SJSA1 (cell line): ENCODE measurements at places on chromosomes 2 and 18.
A peak's percentile ranks its signal among the peaks of the same experiment; 100 is the strongest.

- no peak for DNase-seq
Measured at GRCh38 chr2:222548992-222549391, 106.9 kb downstream of the FARSB start.

DNA sequence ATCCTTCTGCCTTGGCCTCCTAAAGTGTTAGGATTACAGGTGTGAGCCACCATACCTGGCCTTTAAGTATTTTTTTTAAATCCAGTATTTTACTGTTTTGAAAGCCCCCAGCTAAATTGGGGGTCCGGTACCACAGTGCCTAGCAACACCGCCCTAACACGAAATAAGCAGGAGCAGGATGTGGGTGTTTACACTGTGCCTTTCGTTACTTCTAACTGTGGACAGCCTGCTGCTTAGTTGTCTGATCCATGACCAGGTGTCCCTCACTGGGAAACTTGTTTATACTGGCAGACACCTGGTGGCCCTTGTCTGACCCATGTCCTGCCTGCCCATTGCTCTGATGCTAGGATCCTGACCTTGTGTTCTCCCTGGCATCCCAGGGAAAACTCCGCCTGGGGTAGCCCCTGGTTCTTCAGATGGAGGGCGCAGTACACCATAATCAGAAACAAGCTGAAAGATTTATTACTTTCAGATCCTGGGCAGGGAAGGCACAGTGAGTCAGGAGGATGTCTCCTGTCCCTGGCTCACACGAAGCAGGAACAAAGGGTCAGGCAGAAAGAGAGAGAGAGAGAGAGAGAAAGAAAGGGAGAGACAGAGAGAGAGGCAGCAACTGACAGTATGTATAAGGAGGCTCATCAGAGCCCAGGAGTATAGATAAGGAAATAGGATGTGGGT, 55.7 kb downstream of the NCAPH start:
- no peak for DNase-seq

DNA sequence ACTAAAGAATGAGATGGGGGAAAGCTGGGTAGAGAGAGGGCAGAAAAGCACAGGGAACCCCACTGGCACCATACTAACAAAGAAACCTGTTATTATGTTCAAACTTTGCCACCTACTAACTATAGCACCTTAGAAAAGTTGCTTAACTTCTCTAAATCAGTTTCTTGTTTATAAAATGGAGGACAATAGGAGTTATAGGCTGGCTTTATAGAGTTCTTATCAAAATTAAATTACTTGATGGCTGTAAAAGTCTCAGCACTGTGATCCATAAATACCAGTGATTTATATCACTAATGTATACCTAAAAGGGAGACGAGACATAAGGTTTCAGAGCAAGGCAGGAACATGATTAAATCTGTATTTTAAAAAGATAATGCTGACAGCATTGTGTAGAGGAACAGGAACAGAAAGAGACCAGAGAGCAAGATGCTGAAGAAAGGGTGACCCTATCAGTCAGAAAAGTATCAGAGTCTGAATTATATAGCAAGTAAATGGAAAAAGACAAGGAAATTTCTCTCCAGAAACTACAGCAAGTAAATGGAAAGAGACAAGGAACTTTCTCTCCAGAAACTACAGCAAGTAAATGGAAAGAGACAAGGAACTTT, 29.1 kb downstream of the PRKD3 start:
- no peak for DNase-seq

DNA sequence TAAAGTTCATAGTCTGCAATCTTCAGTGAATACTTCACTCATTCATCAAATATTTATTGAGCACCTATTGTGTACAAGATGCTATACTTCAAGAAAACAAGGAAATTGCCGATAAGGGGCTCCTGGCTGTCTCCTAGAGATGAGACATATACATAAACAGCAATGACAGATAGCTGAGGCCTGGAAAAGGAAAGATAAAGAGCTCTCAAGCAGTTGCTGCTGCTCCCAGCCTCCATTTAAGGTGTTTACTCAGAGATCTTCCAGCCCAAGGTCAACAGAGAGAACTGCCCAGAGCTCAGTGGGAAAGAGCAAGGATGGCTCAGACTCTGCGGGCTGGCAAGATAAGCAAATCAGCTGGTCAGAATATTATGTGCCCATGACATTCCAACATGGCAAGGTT, 3.3 kb upstream of the SLC14A2 start:
- no peak for DNase-seq

DNA sequence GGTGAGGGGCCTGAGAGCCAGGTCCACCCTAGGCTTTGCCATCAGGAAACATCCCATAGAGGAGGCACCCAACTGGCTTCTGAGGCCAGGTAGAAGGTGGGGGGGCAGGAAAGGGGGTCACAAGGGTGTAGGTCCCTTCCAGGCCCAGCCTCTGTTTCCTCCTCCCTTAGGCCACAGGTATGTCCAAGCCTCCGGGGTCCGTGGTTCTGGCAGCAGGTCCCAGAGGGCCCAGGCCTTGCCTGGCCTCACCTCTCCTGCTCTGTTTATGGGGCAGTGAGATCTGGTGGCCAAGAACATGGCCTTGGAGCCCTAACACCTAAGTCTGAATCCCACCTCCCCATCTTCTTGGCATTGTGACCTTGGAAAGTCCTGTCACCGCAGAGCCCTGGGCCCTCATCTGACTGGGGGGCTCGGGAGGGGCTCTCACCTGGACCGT, 21.6 kb upstream of the GPR17 start:
- DNase-seq = no peak

DNA sequence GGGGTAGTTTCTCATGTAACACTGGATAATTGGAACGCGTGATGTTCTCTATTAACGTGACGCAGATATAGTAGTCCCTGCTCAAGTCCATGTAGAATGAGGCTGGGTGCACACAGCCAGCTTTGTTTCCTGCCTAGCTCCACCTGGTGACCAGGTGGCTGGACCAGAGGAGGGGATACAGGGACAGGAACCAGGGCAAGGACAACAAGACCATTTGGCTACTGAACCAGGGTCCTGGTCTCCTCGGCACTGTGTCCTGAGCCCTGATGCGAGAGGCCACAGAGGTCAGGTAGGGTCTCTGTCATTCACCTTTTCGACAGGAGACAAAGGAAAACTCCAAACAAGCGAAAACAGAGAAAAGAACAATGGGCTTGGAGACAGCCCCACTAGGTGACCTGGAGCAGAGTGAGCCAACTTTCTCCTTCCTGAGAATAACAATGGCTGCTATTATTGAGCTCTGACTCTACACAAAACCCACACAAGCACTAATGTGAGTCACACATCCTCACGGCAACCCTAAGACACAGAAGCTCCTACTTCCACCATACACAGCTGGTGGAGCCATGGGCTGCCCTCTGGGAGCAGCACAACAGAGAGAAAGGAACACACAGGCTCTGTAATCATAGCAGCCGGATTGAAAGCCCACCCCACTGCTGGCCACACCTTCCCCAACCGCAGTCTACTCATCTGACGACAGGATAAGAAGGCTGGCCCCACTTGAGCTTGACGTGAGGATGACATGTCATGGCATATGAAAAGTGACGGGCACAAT, 67.3 kb upstream of the TEX51 start:
- DNase-seq = peak; percentile 33

DNA sequence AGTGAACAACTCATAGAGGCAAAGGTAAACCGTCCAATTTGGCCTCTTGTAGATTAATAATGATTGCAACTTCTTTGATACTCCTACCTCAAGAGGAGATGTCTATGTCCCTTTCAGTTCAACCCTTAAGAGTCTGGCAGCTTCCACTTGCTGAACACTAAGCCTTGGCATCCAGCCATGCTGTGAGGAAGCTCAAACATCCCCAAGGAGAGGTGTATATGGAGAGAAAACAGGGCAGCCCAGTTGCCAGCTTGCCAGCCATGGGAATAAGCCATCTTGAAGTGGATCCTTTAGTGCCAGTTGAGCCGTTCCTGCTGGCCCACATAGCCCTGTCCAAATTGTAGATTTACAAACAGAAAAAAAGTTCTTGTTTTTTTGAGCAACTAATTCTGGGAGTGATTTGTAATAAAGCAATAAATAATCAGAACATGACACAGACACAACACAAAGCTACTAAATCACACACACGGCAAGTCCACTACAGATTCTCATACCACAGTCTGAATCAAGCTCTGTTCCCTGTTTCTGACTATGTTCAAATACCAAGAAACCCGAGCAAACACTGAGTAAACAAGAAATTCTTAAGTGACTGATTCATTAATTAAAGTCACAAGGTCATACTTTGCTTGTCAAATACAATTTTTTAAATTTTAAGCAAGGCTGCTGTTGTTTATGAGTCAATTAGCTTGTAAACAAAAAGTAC, 96.1 kb downstream of the PID1 start:
- no peak for DNase-seq

DNA sequence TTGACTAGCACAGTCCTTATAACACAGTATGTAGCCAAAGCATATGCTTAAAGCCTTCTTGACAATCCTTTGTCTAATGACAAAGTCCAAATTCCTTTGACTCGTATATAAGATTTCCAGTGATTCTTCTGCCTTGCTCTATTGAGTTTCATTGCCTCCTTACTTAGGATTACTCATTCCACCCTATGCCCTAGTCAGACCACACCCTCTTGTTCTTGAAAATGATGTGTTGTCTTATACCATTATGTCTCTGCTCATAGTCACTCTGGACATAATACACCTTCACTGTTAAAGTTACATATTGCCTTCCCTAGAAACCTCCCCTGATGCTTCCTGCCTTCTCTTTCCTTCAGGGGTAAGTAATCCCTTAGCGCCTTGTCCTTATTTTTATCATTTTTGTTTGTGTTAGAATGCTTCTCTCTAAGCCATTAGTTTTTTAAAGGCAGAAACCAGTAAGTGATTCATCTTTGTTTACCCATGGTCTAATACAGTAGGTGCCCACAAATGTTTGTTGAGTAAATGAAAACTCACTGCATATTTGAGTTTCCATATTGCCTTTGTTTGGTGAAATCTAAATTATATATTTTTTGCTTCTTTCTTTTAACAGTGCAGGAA, 19.3 kb downstream of the GPD2 start:
- DNase-seq = peak; percentile 51

GRCh38 chr2:231181860-231182512, 16.4 kb upstream of the ARMC9 start:
- DNase-seq = peak; percentile 51

- DNase-seq = no peak
Measured at GRCh38 chr2:146912536-146912935, 932.3 kb upstream of the ACVR2A start.

DNA sequence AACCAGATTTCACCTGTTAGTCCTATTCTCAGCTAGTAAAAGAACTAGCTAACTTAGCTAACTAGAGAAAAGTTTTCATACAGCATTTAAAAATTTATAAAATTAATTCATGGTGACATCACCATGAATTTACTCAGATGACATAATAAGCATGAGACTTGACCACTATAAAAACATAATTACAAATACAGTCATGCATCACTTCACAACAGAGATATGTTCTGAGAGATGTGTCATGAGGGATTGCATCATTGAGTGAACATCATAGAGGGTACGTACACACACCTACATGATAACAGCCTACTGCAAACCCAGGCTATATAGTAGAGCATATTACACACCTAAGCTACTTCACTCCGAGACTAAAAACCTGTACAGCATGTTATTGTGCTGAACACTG, 481.3 kb upstream of the CHAC2 start:
- DNase-seq = no peak
